H1 (cell line): ENCODE measurements at places on chromosomes 11 and 22. TPM values are rescaled to one million over a fixed set of nuclear protein-coding genes. Genes with fewer than 3 reads are reported as not detected.
A peak's percentile ranks its signal among the peaks of the same experiment; 100 is the strongest.

DDTL gene
- 1.7 and 2.1 TPM in 2 replicates for total RNA-seq

PGA5 gene
- 0.67 and 0.84 TPM in 2 replicates for total RNA-seq

CNGA4 gene
- 0.33 TPM in 1 of 2 replicates, not detected in the other for total RNA-seq

SAA2 gene
- total RNA-seq: not detected in 2 replicates

BRSK2 gene
- total RNA-seq: 26.2 and 27.1 TPM in 2 replicates

DNAJB13 gene
- total RNA-seq: 0.54 TPM in 1 of 2 replicates, not detected in the other

ISX gene
- not detected in 2 replicates for total RNA-seq

ALX4 gene
- total RNA-seq: not detected in 2 replicates

MPPED2 gene
- total RNA-seq: 3.5 and 6.2 TPM in 2 replicates

GRCh38 chr11:88813233-88813915 lies 252.4 kb downstream of the GRM5 start:
- no peak for DNase-seq
- H3K27ac ChIP-seq: no peak overlapping the region
- H3K36me3 ChIP-seq: no peaks in the 10 kb centered on the region

- H3K4me1 ChIP-seq: peaks cover 4% of the 10 kb centered on the region
- DNase-seq: no peak
Observed at GRCh38 chr11:47591764-47592163, 2.4 kb downstream of the C1QTNF4 start.

DNA sequence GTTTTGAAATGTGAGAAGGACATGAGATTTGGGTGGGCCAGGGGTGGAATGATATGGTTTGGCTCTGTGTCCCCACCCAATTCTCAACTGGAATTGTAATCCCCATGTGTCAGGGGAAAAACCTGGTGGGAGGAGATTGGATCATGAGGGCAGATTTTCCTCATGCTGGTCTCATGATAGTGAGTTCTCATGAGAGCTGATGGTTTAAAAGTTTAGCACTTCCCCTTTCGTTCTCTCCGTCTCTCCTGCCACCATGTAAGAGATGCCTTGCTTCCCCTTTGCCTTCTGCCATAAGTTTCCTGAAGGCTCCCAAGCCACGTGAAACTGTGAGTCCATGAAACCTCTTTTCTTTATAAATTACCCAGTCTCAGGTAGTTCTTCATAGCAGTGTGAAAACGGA lies 113.5 kb downstream of the FCHSD2 start:
- H3K27ac ChIP-seq: no peak overlapping the region
- no peak for DNase-seq
- H3K4me3 ChIP-seq: no peak overlapping the region
- no peaks in the 10 kb centered on the region for H3K36me3 ChIP-seq
- no peaks in the 10 kb centered on the region; the same call in 1 of the 2 replicates for H3K4me1 ChIP-seq

DNA sequence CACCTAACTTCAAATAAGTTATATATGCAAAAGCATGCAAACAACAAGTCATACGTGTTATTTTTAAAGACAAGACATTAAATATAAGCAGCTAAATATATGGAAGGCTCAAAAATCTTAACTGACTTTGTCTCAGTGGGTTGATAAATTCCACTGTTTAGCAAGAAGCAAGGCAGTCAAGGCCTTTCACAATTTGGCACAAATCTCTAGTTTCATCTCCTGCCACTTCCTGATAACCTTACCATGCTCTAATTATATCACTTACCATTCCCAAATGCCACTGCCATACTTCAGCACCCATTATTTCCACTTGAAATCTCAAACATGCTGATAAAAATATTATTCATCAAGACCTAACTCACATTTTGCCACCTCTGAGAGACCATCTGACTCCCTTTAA lies 24.8 kb downstream of the DCUN1D5 start:
- H3K4me1 ChIP-seq: no peaks in the 10 kb centered on the region
- DNase-seq: no peak
- H3K27ac ChIP-seq: no peak overlapping the region
- H3K4me3 ChIP-seq: no peak overlapping the region

DNA sequence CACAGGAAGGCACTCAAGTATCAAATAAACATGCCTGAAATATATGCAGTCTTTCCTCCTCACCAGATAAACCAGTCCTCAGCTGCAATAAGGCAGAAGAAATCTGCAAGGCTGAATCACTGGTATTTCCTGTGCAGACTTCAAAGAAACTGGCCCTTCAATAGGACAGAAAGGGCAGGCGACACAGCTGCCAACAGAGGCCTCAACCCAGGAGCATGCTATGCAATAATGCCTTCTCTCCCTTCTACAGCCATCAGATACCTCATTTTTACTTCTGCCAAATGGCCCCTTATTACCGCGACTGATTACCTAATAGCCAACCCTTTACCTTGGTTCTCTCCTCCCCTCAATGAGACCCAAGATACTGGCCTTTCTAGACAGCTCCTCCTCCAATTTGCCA lies 8.0 kb downstream of the NUMA1 start:
- no peak overlapping the region for H3K4me3 ChIP-seq
- no peaks in the 10 kb centered on the region for H3K27me3 ChIP-seq
- H3K4me1 ChIP-seq: peaks cover 11% of the 10 kb centered on the region
- no peak overlapping the region for H3K27ac ChIP-seq

DNA sequence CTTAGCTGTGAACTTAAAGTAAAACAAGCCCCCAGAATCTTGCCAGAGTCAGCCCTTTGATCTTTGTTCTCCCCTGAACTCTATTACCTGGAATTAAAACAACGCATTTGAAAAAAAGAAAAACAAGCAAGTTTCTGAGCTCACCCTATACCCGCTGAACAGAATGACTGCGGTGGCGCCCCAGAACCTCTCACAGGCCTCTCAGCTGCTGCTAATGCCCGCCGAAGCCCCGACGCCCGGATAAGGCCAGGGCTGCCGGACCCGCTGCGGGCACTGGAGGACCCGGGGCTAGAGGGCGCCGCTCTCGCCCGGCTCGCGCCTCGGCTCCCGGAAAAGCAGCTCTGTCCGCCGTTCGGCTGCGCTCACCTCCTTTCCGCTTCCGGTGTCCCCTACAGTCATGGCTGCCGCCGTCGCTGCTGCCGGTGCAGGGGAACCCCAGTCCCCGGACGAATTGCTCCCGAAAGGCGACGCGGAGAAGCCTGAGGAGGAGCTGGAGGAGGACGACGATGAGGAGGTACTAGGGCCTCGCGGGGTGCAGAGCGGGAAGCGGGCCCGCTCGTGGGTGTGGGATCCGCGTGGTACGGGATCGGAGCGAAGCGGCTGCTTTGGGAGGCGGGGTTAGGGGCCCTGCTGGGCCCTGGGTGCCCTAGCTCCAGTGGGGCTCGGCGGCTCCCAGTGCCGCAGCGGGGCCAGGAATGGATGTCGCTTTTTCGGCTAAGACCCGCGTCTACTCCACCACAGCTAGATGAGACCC lies at the start of gene TOMM22:
Gene TOMM22, plus strand, starts transcription at position 376 of the 754 bp plus-strand sequence. Its CDS starts 22 bp downstream, at position 398.
- peak within 1 kb of the TSS; percentile 96 for H3K4me3 ChIP-seq
- peaks cover 35% of the 10 kb centered on the region for H3K36me3 ChIP-seq
- H3K4me1 ChIP-seq: no peaks in the 10 kb centered on the region; the same call in 1 of the 2 replicates
- no peaks in the 10 kb centered on the region for H3K27me3 ChIP-seq
- peak within 1 kb of the TSS; percentile 90 for H3K27ac ChIP-seq

GRCh38 chr22:46450931-46451561 lies 86.4 kb downstream of the CELSR1 start:
- H3K4me3 ChIP-seq: no peak overlapping the region
- no peaks in the 10 kb centered on the region for H3K36me3 ChIP-seq
- H3K27me3 ChIP-seq: no peaks in the 10 kb centered on the region
- no peak overlapping the region for H3K27ac ChIP-seq

DNA sequence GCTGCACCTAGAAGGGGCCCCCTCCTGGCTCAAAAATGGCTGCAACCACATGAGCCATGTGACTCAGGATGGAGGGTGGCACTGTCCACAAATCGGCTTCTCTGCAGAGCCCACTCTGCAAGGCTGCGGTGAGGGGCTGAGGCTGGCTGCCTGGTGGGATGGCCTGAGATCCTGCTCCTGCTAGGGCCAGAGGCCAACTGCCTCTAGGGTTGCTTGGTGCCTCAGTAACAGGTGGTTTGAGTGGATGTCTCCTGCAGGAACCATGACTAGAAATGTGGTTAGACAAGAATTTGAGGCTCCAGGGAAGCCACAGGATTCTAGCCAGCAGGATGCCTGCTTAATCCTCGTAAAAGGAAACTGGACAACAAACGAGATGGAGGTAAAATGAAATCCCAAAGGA lies 17.1 kb downstream of the PATZ1 start:
- H3K36me3 ChIP-seq: peaks cover 54% of the 10 kb centered on the region
- H3K4me3 ChIP-seq: no peak overlapping the region
- H3K27ac ChIP-seq: no peak overlapping the region
- H3K27me3 ChIP-seq: no peaks in the 10 kb centered on the region

DNA sequence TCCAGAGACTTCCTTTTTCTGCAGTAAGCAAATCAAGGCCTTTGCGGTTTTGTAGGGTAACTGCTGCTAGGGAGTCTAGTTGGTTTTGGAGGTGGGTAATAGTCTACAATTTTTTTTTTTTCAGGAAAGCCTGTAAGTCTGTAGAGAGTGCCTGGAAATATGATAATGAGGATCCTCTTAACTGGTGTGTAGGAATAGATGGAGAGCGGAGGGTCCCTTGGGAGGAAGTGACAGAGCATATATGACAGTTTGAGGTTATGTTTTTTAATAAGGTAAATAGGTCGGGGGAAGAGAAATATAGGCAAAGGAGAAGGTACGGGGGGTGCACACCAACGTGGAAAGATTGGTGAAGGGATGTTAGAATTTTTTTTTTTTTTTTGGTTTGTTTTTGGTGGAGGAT lies 25.9 kb downstream of the ZNF195 start:
- H3K27ac ChIP-seq: no peak overlapping the region
- H3K4me1 ChIP-seq: no peaks in the 10 kb centered on the region
- H3K36me3 ChIP-seq: no peaks in the 10 kb centered on the region
- no peaks in the 10 kb centered on the region for H3K27me3 ChIP-seq
- H3K4me3 ChIP-seq: no peak overlapping the region
- DNase-seq: no peak

DNA sequence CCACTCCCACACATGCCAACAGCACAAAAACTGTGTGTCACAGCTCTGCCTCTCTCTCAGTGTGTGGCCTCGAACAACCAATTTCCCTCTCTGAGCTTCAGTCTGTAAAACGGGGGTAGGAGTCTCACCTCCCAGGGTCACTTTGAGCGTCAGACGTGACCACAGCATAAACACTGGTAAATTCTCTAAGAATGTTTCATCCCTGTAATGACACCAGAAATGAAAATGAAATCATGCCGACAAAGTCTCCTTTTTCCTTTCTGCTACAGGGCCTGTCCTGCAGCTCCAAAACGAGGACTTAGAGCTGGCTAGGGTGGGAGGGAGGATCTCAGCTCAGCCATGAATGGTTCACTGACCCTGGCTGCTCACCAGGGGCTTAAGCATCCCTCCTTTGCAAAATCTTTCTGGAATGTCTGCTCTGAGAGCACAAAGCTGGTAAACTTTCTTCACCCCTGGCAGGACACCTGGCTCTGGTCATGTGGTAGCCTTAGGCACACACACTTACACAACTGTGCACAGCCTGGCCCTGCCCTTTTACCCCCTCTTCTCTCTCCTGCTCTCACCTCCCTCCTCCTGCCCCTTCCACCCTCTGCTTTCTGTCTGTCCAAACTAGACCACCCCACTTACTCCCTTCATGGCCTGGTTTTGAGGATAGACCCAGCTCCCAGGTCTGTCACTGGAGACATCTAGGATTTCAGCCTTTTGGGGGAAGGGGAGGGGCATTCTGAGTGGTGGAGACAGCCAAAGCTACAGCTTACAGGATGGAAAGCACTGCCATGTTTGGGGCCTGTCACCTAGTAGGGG lies 12.3 kb upstream of the TSKU start:
- H3K27me3 ChIP-seq: no peaks in the 10 kb centered on the region
- no peak overlapping the region for H3K27ac ChIP-seq

GRCh38 chr22:50105208-50106100 lies 15.6 kb downstream of the MOV10L1 start:
- DNase-seq: no peak
- H3K36me3 ChIP-seq: no peaks in the 10 kb centered on the region
- H3K27ac ChIP-seq: no peak overlapping the region

GRCh38 chr11:19705936-19706335 lies 6.7 kb upstream of the NAV2 start:
- H3K4me1 ChIP-seq: no peaks in the 10 kb centered on the region
- no peaks in the 10 kb centered on the region for H3K36me3 ChIP-seq
- no peak overlapping the region for H3K4me3 ChIP-seq
- no peak overlapping the region for H3K27ac ChIP-seq
- DNase-seq: no peak

DNA sequence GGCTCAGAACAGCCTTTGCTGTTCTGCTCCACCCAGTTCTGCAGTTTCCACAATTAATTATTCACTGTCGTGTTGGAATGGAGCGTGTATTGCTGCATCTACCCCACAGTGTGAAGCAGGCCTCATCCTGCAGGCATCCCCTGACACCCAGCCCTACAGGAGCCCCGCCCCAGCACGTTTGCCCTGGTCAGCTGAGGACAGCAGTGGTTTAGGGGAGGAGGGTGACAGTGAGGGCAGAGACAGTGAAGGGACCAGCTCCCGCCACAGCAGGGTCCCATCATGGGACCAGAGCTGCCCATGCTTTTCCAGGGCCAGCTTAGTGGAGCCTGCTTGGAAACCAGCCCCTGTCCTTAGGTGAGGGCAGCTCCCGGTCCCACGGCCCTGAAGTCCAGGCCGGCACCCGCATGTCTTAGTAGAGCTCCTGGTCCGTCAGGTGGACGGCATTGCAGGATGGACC lies 273.0 kb downstream of the TBC1D22A start:
- H3K36me3 ChIP-seq: no peaks in the 10 kb centered on the region
- H3K4me1 ChIP-seq: no peaks in the 10 kb centered on the region
- no peak overlapping the region for H3K27ac ChIP-seq
- no peaks in the 10 kb centered on the region for H3K27me3 ChIP-seq
- H3K4me3 ChIP-seq: no peak overlapping the region
- no peak for DNase-seq

DNA sequence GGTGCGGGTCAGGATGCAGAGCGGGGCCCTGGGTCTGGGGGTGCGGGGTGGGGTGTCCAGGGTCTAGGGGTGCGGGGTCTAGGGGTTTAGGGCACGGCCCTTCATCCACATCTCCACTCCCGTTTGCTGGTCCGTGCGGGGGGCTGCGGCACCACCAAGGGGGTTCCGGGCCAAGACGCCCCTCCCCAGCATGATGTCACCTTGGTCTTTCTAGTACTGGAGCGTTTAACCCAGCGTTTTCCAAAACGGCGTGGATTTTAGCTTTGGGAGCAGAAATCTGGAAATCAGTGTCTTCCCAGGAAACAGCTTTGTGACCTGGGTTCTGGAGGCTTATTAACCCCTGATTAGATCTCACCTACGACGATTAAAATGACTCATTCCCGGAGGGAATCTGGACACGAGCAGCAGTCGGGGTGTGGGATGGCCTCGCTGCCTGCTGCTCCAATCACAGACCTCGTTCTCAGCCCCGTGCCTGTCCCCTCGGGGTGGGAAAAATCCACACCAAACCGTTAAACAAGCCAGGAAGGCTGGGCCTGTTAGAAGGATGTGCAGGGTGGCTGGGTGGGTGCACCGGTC lies 759 bp downstream of the AP2A2 start:
- H3K4me1 ChIP-seq: peaks cover 9% of the 10 kb centered on the region; the same call in 1 of the 2 replicates
- no peaks in the 10 kb centered on the region for H3K27me3 ChIP-seq
